ENCODE measurements at places on chromosomes 16 and 17.

DNA sequence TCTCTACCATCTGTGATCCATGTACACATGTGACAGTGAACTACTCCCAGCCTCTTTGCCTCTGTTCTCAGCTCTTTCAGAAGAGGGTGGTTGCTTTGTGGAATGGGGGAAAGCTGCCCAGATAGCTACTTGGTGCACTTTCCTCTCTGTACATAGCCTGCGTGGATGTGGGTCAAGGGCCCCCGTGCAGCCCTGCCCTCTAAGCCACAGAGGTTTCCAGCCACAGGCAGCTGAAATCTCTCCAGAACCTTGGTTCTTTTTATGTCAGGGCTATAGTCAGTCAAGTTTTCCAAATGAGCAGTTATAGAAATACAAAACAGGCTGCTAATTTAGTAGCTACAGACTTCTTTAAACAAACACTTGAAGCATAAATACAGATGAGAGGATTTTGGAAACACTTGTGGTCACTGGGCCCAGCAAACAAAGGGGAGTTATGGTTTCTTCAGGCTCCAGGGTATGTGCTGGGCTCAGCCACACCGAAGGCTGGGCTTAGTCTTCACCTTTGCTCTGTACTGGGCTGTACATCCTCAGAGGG is 199.7 kb upstream of the ASIC2 start:
- no peak for DNase-seq

- no peak for DNase-seq
Observed at GRCh38 chr17:7946441-7946840, 14.4 kb downstream of the CNTROB start.

- DNase-seq, result no peak
Observed at GRCh38 chr17:17713839-17714238, 32.6 kb downstream of the RAI1 start.

GRCh38 chr16:74053826-74054225 is 242.8 kb upstream of the PSMD7 start:
- no peak for DNase-seq

- no peak for DNase-seq
Observed at GRCh38 chr17:79624718-79625478, 14.0 kb upstream of the RBFOX3 start.

- no peak for DNase-seq
Observed at GRCh38 chr16:57688987-57689761, 5.4 kb upstream of the DRC7 start.

DNA sequence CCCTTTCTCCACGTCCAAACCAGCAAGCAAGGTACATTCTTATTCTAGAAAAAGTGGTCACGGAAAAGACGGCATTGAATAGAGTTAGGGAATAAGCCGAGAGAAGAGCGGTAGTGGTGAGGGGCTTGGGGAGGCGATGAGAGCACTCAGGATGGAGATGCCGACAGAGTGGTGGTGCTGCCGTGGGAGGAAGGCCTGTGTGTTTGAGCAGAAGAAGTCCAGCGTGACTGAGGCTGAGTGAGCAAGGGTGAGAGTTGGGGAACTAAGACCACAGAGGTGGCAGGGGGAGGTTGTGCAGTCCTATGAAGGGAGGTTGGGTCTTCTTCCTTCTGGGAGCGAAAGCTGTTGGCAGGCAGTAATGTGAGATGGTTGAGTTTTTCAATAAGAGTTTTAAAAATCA is 252.3 kb downstream of the ABCC12 start:
- no peak for DNase-seq

GRCh38 chr16:84898447-84898846 is 78.7 kb downstream of the CRISPLD2 start:
- DNase-seq, result no peak

GRCh38 chr17:20989991-20990855 is 52.6 kb downstream of the USP22 start:
- no peak for DNase-seq

DNA sequence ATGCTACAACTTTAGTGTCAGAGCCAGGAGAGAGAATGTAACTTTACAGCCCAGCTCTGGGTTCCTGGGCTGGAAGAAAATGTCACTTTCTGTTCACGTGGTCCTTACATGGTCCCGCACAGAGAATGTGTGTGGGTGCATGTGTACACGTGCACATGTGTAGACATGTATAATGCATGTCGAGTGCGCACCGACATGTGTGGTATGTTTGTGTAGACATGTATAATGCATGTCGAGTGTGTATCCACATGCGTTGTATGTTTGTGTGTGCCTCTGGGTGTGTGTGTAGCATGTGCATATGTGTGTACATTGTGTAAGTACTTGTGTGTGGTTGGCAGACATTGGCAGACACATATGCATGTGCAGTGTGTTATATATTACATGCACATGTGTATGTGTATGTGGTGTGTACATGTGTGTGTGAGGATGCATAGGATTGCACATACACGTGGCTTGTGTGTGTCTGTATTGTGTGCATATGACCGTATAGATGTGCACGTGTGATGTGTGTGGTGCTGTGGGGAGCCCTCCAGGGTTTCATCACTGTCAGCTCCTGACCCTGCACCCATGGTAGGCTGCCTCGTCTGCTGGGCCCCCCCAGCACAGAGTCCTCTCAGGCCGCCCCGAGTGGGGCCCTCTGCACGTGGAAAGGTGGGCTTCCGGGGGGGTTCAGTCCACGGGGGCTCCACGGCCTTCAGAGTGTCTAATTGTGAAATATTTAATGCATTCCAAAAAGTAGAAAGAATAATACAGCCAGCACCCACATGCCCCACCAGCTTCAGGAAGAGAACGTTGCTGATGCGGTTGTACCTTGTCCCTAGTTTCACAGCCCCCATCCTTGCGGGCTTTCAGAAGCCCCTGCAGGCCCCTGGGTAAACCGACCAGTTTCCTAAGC is 214.2 kb upstream of the GSE1 start:
- no peak for DNase-seq

- no peak for DNase-seq
Observed at GRCh38 chr17:39652587-39653315, 12.4 kb upstream of the TCAP start.

Measured in left renal cortex interstitium (tissue), 4 donors.